ENCODE measurements at places on chromosomes 4 and X. TPM values are rescaled to one million over a fixed set of nuclear protein-coding genes. Genes with fewer than 3 reads are reported as not detected.

Gene DUSP21
- not detected for total RNA-seq

GRCh38 chr4:6586715-6587325, 11.8 kb downstream of the MAN2B2 start:
- H3K27ac ChIP-seq: no peak overlapping the region
- no peaks in the 10 kb centered on the region for H3K36me3 ChIP-seq
- H3K4me3 ChIP-seq: no peak overlapping the region
- H3K27me3 ChIP-seq: no peaks in the 10 kb centered on the region
- DNase-seq: no peak
- H3K4me1 ChIP-seq: no peaks in the 10 kb centered on the region

DNA sequence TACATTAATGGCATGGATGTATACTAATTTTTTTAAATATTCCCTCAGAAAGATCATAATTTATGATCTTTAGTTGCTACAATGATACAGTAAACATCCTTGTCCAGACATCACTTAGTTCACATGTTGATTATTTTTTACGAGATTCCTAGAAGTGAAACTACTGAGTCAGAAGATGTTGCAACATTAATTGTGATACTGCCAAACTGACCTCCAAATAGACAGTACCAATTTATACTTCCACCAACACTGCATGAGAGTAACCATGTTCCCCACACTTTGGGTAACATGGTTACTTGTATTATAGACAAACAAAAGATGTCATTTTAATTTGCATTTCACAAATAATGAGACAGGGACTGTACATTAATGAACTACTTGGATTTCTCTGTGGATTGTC, 19.6 kb downstream of the RCHY1 start:
- no peak overlapping the region for H3K4me3 ChIP-seq
- no peaks in the 10 kb centered on the region for H3K27me3 ChIP-seq
- H3K4me1 ChIP-seq: no peaks in the 10 kb centered on the region
- peaks cover 7% of the 10 kb centered on the region for H3K36me3 ChIP-seq

DNA sequence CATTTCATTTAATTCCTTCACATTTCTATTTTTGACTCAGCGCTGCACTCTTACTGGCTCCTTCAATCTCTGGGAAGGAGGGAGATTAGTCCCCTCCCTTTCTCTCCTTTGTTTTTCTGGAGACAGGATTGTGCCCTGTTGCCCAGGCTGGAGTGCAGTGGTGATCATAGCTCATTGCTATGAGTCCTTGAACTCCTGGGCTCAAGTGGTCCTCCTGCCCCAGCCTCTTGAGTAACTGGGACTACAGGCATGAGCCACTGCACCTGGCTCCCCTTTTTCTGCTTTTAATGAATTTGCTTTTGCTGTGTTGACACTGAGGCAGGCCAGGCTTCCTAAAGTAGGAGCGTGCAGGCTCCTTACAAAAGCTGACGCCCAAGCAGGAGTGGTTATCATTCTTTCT, 10.5 kb downstream of the TBC1D14 start:
- DNase-seq: no peak
- H3K4me1 ChIP-seq: peaks cover 24% of the 10 kb centered on the region
- no peaks in the 10 kb centered on the region for H3K27me3 ChIP-seq
- H3K27ac ChIP-seq: no peak overlapping the region
- peaks cover 15% of the 10 kb centered on the region for H3K36me3 ChIP-seq

GRCh38 chr4:56728512-56728911, 47.4 kb upstream of the HOPX start:
- no peaks in the 10 kb centered on the region for H3K4me1 ChIP-seq
- no peak overlapping the region for H3K27ac ChIP-seq
- no peaks in the 10 kb centered on the region for H3K36me3 ChIP-seq
- no peak for DNase-seq

Measured in Calu3 (cell line).